ENCODE measurements at places on chromosomes 7 and 10.

- peak; percentile 75 for DNase-seq
Measured at GRCh38 chr10:61836888-61837754, 64.4 kb upstream of the ARID5B start.

GRCh38 chr7:158997471-158997870 lies 141.1 kb downstream of the DYNC2I1 start:
- no peak for DNase-seq

- no peak for DNase-seq
Measured at GRCh38 chr10:100490531-100490930, 27.7 kb downstream of the WNT8B start.

DNA sequence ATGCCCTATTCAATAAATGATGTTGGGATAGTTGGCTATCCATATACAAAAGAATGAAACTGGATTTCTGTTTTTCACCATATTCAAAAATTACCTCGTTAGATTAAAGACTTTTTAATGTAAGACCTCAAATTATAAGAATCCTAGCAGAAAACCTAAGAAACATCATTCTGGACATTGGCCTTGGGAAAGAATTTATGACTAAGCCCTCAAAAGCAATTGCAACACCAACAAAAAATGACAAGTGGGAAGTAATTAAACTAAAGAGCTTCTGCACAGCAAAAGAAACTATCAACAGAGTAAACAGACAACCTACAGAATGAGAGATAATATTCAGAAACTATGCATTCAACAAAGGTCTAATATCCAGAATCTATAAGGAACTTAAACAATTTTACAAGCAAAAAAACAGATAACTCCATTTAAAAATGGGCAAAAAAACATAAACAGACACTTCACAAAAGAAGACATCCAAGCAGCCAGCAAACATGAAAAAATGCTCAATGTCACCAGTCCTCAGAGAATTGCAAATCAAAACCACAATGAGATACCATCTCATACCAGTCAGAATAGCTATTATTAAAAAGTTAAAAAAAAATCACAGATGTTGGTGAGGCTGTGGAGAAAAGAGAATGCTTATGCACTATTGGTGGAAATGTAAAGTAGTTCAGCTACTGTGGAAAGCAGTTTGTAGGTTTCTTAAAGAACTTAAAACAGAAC lies 309.8 kb downstream of the AHR start:
- peak; percentile 41 for DNase-seq

DNA sequence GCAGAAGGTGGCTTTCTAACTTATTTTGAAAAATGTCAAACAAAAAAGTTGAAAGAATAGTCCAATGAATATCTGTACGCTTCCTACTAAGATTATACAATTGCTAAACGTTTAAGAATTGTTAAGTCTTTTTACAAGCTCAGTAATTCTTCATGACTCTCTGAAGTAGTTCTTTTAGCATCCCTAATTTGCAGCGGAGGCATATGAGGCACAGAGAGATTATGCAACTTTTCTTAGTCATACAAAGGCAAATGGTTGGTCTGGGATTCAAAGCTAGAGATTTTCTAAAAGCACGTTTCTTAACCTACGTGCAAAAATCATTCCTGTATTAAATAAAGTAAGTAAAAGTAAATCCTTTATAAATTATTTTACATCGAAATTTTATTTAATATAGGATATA lies 254.2 kb downstream of the MAGI2 start:
- no peak for DNase-seq

DNA sequence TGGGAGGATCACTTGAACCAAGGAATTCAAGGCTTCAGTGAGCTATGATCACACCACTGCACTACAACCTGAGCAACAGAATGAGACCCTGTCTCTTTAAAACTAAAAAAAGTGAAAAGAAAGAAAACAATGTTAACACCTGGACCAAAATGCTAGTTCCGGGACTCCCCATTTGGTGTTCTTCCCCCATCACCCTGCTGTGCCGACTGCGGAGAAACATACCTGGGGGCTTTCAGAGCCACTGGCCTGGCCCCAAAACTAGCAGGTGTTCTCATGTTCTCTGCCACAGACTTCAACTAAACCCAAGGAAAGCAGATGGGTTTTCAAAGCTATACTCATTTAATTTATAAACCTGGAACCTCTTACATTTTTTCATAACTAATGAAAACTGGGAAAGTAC lies 250.9 kb downstream of the KIAA1217 start:
- DNase-seq, result no peak

Data from astrocyte of the hippocampus (primary cell).